ENCODE measurements at places on chromosomes 16 and 17.

- DNase-seq = no peak
Measured at GRCh38 chr17:14068542-14069250, 608 bp upstream of the COX10 start.

DNA sequence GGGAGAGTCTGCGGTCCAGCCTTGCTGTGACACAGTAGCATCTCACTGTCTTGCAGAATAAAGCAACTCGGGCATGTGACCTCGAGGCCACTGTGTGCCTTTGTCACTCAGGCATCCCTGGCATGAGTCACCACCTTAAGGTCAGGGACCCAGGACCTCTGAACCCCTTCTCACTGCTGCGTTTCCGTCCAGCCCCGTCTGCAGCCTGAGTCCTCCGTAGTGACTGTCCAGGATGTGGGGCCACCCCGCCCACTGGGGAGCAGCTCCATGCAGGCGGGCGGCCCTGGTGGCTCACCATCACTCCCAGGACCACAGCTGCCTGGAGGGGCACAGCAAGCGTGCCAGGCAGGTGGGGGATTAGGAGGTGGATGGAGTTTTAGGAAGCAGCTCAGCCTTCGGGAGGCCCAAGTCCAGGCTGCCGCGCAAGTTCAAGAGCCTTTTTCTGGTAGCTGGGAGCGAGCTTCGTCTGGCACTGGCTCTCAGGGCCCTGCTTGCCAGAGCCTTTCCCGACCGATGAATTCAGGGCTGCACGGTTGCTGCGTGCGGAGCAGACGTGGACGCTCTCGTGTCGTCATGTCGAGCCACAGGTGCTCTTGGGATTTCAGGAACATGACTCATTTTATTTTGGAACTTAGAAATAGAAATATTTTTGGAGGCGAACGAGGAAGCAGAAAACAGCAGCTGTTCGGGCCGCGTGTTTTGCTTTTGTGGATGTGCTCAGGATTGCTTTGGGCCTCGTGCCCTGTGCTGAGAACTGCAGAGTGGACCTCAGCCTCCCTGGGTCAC, 16.8 kb downstream of the KCTD5 start:
- DNase-seq = no peak

DNA sequence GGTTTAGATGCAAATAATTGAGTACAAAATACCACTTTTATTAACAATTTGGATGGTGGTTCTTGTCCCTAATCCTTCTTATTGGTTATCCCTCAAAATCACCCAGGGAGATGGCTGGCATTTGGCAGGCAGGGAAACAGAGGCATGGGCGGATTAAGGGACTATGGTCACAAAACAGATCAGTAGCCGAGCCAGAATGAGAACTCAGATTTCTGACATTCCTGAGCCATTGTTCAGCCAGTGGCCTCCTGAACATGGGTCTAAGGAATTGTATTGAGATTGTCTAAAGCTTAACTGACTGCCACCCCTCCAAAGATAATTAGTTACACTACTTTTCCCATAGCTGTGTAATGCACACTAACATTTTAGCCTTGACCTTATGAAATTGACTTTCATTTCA, 88.4 kb downstream of the CHD9NB start:
- no peak for DNase-seq

- DNase-seq = no peak
Measured at GRCh38 chr17:2962729-2963128, 100.7 kb downstream of the OR1D5 start.

- no peak for DNase-seq
Measured at GRCh38 chr17:66310528-66311148, 8.2 kb downstream of the PRKCA start.

DNA sequence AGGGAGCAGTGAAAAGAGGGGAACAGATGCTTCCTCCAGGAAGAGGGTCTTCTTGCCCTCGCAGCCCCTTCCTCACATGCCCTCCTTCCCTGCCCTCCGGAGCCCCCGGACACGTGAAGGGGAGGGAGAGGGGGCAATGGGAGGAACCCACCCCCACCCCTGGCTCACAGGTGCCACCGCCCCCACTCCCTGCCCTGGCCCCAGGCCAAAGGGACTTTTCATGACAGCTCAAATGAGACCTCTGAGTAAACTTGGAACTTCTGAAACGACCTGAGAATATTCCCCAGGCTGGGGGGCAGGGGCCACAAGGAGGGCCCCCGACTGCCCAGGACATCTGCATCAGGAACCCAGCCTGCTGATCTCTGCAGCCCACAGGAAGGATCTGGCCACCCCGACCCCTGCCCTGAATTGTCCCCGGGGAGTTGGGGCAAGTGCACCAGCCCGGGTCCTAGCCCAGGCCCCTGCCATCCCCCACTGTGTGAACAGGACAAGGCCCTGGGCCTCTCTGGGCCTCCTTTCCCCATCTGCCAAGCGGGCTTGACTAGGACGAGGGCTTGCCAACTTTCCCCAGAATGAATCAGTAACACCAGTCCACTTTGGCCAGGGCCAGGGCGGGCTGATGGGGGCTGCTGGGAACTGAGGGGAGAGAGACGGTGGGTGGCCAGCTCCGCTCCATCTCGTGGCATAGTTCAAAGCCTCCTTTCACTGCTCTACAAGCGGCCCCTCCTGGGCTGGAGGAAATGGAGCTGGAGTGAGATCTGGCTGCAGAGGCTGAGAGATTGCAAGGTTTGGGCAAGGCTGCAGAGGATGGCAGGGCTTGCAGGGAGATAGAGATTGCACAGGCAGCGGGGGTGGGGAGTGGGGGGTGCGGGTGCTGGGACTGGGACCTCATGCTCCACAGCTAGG, 3.8 kb downstream of the IL21R start:
- DNase-seq = no peak

- DNase-seq = no peak
Measured at GRCh38 chr16:63038397-63039106, 1002.3 kb upstream of the CDH8 start.

- peak; percentile 24 for DNase-seq
Measured at GRCh38 chr16:69329369-69330285, 761 bp downstream of the PDF start.

DNA sequence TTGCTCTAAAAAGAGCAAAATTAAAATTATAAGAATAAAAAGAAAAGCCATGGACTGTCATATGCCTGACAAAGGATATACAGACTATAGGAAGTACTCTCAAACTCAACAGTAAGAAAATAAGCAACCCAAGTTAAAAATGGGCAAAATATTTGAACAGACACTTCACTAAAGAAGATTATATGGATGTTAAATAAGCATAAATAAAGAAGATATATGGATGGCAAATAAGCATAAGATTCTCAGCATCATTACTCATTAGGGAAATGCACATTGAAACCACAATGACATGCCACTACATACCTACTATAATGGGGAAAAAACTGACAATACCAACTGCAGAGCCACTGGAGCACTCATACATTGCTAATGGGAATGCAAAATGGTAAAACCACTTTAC, 14.9 kb upstream of the BEAN1 start:
- DNase-seq = no peak

DNA sequence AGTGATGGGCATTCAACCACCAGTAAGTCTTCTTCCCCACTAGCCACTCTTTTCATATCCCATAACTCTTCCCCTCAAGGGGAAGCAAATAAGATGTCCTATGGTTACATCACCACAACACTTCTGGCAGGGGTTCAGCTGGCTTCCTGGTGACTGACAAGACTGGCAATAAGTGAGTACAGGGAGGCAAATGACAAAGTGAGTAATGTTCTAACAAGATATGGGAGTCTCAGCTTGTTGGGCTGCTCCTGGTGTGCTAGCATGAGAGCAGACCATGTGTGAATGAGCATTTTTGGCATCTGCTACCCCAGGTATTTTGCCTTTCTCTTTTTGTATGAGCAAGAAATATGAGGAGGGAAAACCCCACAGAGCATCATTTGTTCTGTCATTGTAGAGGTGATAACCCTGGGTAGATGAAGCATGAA, 9.9 kb downstream of the TMIGD1 start:
- peak; percentile 62 for DNase-seq

GRCh38 chr16:66457888-66458287, 30.8 kb downstream of the BEAN1 start:
- DNase-seq = no peak

DNA sequence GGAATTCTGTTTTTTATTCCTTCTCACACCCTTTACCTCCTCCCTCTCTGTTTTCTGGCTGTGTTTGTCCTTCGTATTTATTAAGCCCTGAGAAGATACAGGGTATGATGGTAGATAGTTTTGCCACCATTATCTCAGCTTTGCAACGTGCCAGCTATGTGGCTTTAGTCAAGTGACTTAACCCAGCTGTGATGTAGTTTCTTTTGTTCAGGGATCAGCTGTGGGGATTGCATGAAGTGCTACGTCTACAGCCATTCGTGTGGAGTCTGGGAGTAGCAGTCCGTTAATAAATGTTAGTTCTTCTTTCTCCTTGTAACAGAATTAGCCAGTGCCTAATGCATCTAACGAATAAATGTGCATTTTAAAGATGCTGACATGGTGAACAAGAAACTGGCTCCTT, 128.4 kb downstream of the HAPSTR1 start:
- no peak for DNase-seq

All from inflammatory macrophage (primary cell).